NCI-H187 (cell line): ENCODE measurements at places on chromosomes 3 and 15.
A peak's percentile ranks its signal among the peaks of the same experiment; 100 is the strongest.

- no peak for DNase-seq
Measured at GRCh38 chr3:181252631-181253030, 263.1 kb upstream of the DNAJC19 start.

DNA sequence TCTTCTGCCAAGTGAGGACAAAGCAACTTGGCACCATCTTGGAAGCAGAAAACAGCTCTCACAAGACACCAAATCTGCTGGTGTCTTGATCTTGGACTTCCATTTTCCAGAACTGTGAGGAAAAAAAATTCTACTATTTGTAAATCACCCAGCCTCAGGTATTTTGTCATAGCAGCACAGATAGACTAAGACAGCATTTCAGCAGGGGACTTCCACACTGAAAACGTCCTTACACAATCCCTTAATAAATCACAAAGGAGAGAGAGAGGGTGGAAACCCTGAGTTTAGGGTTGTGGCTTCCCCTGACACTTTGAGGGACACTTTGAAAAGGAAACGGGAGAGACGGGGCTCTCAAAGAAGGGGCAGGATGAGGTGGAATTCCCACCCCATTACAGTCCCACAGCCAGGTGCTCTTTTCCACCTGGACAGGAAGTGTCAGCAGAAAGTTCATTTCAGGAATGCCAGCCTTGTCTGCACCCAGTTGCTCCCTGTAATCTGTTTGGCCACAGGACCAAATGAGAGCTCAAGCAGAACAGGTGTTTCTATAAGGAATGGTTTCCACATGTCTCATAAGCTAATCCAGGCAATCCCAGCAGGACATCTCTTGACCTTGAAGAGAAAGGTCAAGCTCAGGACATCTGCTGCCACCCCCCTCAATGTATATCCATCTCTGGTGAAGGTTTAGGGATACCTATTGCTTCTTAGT lies 51.3 kb downstream of the MYLK start:
- no peak for DNase-seq

- no peak for DNase-seq
Measured at GRCh38 chr3:134074001-134074789, 44.5 kb upstream of the SLCO2A1 start.

DNA sequence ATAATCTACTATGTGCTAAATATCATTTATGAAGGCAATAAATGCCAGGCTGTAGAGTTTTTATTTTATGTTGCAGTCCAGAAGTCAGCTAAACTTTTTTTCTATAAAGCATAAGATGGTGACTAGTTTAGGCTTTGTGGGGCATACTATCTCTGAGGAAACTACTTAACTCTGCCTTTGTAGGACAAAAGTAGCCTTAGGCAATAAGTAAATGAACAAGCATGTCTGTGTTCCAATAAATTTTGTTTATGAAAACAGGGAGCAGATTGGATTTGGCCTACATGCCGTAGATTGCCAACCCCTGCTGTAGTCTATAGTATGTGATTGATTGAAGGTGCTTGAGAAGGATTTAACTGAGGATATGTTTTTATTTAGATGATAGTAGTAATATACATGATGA lies 502.5 kb upstream of the NAALADL2 start:
- no peak for DNase-seq

- no peak for DNase-seq
Measured at GRCh38 chr3:9190276-9190675, 59.2 kb downstream of the SRGAP3 start.

DNA sequence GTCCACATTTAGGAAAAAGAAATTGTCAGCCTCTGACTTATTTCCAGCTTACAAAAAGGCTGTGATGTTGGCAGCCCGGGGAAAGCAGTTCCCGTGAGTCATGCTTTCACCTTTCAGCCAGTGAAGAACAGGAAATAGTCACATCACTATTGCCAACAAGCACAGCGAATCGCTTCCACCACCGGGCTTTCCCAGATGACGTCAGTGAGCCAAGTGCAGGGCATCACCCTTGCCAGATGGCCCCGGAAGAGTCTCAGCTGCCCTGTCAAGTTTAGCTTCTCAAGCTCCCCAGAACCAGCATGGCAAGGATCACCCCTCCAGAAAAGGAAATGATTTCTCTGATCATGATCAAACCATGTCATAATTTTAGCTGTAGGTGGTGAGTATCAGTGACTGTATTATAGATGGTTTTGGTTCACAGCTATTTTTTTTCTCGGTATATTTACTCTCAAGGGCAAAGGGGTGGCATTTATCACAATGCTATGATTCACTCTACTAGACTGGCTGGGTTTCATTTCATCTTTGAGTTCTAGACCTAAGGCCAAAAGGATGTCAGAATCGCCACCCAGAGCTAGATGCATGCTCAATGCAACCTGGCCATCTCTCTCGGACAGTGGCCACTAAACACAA lies 32.9 kb downstream of the B3GNT5 start:
- no peak for DNase-seq

DNA sequence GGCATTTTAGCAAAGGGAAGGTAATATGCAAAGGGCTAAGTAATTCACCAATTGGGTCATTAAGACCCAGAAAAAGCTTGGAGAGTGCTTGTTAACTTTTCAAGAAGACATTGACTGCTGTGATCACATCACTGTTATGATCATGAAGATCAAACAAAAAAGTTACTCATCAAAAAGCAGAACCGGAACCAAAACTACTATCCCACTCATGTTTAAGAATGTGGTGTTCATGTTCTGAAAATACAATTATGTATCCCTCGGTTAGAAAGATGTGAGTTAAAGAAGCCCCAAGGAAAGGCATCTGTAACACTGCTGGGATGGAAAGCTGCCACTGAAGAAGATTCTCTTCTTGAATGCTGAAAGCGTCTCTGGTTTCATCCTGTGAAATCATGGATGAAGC lies 32.6 kb downstream of the BBX start:
- DNase-seq = no peak

- DNase-seq = peak; percentile 75
Measured at GRCh38 chr15:71746719-71747118, 63.6 kb upstream of the NR2E3 start.

- DNase-seq = no peak
Measured at GRCh38 chr15:78065284-78065872, 12.1 kb downstream of the TBC1D2B start.

DNA sequence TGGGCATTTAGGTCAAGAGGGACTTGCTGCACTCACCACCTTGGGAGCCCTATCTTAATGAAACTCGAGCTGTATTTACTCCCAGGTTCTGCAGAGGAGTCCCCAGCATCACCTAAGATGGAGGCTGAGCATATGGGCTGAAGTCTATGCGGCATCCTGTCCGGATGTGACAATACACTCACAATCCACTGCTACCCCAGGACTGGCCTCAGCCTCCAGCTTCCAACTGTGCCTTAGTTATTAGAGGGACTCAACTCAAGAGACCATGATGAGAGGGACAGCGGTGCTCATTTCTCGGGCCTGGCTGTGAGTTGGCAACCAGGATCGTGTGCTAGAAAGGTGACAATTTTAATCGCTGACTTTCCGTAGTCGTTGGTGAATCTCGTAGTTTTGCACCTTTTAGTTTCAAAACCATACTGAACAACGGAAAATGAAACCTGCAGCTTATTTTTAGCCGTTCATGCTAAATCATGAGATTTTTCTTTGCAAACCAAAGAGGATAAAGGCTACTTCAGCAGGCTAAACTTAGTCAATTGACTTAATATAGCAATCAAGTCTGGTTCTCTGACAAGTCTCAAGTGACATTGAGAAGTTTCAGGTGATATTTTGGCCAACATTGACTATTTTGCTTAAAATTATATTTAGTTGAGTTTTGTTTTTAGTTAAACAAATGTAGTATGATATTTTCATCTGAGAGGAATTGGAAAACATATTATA lies 11.1 kb downstream of the ZBTB38 start:
- DNase-seq = no peak

- no peak for DNase-seq
Measured at GRCh38 chr15:56076640-56077039, 83.2 kb upstream of the NEDD4 start.

GRCh38 chr15:20353966-20354883 lies 187.4 kb downstream of the GOLGA6L6 start:
- no peak for DNase-seq

DNA sequence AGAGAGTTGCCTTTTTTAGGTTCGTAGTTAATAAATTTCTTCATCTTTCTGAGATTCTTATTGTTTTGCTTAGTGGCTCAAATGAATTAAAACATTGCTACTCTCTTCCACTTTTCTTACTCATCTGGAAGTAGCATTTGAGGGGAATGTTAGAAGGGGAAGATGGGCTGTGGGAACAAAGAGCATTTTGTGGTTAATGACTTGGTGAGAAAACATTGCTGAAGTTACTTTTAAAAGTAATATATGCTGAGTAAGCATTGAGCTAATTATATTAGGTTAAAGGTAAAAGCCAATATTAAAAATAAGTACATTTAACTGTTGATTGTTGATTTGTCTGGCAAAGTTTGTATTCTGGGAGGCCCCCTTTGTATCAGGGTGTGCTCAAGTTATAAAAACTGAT lies 5.7 kb downstream of the MORF4L1 start:
- no peak for DNase-seq

DNA sequence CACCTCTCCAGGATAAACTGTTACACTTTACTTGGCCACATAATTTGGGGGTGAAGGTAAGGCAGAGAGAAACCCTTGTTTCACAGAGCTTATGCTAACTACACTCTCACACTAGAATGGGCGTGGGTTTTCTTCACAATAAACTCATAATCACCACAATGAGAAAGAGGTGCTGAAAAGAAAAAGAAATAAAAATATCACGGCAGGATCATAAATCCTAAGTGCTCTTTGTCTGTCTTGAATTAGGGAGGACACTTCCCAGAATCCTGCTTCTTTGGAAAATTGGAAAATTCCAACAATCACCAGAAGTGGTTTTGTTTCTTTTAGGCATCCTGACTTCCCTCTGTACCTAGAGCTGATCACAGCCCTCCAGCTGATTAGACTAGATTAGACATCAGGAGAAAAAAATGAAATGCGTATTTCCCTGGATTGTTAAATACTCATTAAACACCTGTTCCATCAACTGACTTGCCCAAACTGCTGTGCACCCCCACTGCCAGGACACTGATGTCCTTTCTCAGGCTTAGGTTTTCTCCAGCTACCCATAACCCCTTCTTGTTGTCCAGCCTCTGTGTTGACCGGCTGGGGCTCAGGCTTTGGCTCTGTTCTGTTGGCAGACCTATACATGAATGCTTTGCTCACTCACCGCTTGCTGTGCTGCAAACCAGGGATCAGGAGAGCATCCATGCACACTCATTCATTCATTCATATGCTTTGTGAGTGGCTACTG lies 41.6 kb upstream of the ACKR4 start:
- no peak for DNase-seq

DNA sequence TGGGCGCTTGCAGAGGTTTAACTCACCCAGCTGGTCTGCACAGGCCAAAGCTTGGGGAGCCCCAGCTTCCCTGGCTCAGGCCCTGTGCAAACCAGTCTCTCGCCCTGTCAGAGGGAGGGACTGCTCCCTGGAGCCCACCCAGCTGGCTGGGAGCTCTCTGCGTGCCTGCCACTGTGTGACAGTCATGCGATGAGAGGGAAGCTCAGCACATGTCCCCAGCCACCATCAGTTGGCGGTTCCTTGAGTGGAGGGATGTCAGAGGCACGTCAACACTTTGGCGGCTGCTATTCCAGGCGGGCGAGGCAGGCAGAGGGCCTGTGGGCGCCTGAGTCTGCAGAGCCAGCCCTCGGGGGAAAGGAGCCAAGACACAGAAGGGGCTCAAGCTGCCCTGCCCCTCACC lies 324.6 kb downstream of the UACA start:
- DNase-seq = no peak

DNA sequence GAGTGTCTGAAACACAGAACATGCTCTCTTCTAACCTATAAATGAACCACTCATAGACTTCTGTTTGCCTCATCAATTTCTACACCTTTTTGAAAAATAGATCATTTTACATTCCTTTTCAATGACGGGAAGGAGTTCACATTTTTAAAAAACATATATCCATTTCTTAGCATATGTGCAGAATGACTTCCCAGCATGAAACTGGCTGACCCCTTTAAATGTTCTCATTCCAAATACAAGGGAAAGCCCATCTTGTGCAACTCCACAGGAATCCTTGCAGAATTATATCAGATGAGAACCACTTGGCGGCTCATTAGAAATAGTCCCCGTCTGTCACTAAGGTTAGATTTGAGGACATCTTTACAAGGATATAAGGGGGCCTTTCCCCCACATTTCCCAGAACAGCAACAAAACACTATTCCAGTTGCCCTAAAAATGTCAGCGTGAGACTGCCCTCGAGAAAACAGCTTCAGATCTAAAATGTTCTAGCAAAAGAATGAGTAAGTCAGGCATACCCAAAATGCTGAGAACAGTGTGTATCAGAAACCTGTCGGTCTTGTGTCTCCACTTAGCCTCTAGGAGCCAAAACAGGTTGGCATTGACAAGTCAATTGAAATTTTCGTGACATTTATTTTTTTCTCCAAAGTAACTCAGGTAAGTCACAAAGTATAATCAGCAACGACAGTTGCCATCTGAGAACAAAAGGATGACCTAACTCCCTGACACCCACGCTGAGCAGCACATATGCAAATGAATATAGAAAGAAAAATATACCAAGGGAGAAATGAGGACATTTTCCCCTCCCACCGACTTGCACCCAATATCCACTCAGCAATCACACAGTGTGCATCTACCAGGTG lies 63.1 kb downstream of the FOXP1 start:
- no peak for DNase-seq

- DNase-seq = no peak
Measured at GRCh38 chr15:82135638-82136037, 89.8 kb upstream of the MEX3B start.

GRCh38 chr3:81289676-81290075 lies 471.8 kb downstream of the GBE1 start:
- DNase-seq = no peak

GRCh38 chr3:51559411-51559888 lies 20.9 kb downstream of the RAD54L2 start:
- DNase-seq = no peak

DNA sequence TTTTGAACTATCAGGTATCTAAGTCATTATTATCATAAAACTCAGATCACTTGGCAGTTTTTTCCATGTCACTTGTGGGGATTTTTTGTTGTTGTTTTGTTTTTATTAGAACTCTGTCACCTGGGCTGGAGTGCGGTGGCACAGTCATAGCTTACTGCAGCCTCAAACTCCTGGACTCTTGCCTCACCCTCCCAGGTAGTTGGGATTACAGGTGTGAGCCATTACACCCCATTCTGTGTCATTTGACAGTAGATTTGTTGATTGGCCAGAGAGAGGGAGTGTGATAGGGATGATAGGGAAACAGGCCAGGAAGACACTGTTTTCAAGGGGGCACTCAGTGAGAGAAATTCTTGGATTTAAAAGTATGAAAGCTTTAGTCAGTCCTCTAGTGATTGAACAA lies 54.7 kb upstream of the SCAANT1 start:
- DNase-seq = no peak

- DNase-seq = no peak
Measured at GRCh38 chr15:49185473-49185872, 15.4 kb downstream of the GALK2 start.
